ENCODE measurements at places on chromosomes 1 and 21. TPM values are rescaled to one million over a fixed set of nuclear protein-coding genes. Genes with fewer than 3 reads are reported as not detected.

DNA sequence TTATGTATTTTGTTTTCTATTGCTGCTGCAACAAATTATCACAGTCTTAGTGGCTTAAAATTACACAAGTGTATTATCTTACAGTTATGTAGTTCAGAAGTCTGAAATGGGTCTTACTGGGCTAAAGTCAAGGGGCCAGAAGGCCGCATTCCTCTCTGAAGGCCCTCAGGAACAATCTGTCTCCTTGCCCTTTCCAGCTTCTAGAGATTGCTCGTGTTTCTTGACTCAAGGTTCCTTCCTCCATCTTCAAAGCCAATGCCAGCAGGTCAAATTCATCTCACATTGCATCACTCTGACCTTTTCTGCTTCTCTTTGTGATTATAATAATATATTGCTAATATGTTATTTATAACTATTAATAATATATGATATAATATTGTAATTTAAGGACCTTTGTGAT is 97.1 kb downstream of the DIRAS3 start:
- H3K27me3 ChIP-seq, result no peaks in the 10 kb centered on the region
- DNase-seq, result peak; percentile 13
- H3K4me3 ChIP-seq, result no peak overlapping the region
- H3K4me1 ChIP-seq, result no peaks in the 10 kb centered on the region
- no peaks in the 10 kb centered on the region for H3K36me3 ChIP-seq

DNA sequence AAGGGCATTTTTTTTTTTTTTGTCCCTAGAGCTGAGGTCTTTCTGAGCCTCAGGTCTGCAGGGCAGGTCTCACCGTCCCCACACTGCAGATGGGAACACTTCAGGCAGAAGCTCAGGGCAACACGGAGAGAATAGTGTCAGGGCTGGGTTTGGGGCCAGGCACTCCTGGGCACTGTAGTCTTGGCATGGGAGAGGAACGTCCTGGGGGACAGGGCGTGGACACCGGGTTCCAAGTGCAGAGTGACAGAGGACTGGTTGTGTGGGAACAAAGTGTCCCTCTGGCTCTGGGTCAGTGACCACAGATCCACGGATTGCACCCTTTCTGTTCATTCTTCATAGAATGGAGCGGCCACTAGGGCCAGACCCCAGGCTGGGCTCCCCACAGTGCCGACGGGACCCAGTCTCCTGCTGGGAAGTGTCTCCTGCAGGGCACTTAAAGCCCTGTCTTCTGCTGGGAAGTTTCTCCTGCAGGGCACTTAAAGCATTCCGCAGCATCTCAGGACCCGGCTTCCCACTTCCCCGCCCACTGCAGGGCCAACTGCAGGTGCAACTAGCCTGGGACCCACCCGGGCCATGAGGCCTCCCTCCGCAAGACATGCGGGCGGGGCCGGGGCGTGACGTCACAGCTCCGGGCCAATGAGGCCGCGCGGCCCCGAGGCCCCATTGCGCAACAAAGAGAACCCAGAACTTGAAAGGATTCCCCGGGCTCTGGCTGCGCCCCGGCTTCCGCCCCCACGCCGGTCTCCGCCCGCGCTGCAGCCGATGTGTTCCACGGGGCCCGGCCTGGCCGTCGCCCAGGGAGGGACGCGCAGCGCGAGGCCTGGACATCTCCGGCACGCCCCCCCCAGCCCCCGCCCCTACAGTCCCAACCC is 1.2 kb downstream of the GPR153 start:
- H3K27me3 ChIP-seq, result no peaks in the 10 kb centered on the region
- peak overlapping the region; percentile 65 for H3K4me3 ChIP-seq
- H3K36me3 ChIP-seq, result no peaks in the 10 kb centered on the region
- H3K27ac ChIP-seq, result no peak overlapping the region
- peak; percentile 82 for DNase-seq

GRCh38 chr1:1763657-1764621 is 14.3 kb downstream of the NADK start:
- no peaks in the 10 kb centered on the region for H3K27me3 ChIP-seq
- no peak overlapping the region for H3K4me3 ChIP-seq
- peak overlapping the region; percentile 58 for H3K27ac ChIP-seq
- H3K4me1 ChIP-seq, result peaks cover 32% of the 10 kb centered on the region

The TMEM200B gene
- total RNA-seq, result 3.1 TPM

DNA sequence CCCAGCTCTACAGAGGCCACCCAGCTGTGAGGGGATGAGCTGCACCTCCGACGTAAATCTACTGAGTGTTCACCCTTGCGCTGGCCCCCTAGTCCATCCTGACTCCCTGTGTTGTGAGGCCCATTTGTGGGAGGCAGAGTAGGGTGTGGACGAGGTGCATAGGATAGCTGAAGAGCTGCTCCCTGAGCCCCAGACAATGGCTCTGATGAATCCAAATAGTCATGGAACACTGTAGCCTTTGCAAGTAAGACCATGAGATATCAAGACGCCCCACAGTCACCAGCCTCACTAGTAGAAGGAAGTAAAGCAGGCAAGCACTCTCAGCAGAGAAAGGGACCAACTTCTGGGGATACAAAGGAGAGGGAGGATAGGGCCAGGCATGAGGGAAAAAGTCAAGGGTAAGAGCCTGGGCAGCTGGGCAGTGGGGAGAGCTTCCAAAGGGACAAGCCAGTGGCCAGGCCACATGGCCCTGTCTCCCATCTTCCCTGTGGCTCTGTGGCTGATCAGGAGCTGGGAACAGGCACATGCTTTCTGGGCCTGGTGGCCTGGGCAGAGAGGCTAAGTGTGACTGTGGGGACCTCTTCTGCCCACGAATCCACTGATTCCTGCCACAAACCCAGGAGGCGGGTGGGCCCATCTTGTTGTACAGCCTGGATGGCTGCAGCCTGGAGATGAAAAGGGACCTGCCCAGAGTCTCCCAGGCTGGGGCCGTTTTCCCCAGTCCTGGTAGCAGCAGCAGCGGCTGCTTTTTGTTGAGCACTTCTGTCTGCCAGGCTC is 55.5 kb upstream of the EPS8L3 start:
- no peaks in the 10 kb centered on the region for H3K36me3 ChIP-seq
- no peak overlapping the region for H3K4me3 ChIP-seq
- no peaks in the 10 kb centered on the region for H3K27me3 ChIP-seq
- no peak overlapping the region for H3K27ac ChIP-seq

DNA sequence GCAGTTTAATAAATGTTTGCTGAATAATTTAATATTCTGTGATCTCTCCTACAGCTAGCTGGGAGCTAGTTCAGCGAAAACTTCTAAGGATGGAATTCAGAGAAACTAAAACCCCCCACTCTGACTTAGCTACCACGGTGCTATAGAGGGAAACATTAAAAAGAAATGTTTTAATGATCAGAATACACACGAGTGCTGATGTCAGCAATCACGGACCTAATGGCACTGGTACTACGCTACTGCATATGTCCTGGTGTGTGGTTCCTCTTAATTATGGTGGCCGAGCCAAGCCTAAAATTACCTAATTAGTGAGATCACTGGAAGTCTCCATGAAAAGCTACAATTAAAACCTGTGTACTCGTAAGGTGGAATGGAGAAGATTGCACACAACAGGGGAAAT is 23.9 kb upstream of the LSM10 start:
- H3K36me3 ChIP-seq, result no peaks in the 10 kb centered on the region
- no peaks in the 10 kb centered on the region for H3K27me3 ChIP-seq
- H3K4me1 ChIP-seq, result peaks cover 6% of the 10 kb centered on the region
- no peak overlapping the region for H3K27ac ChIP-seq

DNA sequence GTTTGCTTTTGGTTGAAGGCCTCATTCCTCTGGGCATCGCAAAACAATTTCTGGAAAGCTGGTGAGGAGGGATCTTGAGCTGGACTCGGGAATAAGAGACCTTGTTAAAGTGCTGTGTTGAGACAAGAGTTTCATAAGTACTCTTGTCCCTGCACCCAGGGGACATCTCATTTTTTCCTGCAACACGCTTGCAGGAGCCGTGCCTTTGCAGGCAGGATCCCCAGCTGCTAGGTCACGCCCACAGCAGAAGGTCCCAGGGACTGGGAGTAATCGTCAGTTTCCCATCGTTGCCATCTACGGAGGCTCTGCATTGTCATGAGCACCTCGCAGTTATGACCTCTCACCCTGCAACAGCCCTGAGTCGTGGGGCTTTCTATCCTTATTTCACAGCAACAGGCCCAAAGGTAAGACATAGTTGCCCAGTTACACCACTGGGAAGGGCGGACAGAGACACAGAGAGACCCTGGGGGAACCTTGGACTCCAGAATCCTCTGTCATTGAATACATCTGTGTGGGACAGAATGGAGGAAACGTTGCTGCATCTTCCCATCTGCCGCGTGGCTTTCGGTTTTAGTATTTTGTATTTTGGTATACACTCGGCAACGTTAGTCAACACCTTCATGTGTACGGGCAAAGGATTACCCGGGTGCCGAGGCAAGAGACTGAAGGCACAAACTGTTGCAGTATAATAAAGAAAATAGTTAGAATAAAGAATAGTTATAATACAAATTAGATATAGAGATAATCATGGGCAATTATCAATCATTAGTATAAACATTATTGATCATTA is 60.4 kb upstream of the DMRTB1 start:
- H3K4me3 ChIP-seq, result no peak overlapping the region
- H3K27me3 ChIP-seq, result peaks cover 10% of the 10 kb centered on the region
- no peak overlapping the region for H3K27ac ChIP-seq

DNA sequence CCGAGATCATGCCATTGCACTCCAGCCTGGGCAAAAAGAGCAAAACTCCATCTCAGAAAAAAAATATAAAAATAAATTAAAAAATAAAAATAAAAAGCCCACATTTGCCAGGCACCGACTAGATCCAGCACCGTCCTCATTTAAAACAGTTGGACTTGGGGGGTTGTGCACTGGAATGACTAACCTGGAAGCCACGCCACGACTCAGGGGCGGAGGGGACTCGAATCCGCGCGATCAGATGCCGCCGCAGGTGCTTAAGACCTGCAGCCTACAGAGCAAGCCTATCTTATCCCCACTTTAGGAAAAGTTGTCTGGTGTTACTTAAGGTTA is 38.5 kb downstream of the ZBTB8OS start:
- no peaks in the 10 kb centered on the region for H3K27me3 ChIP-seq
- H3K4me3 ChIP-seq, result peak overlapping the region; percentile 60
- DNase-seq, result no peak
- H3K27ac ChIP-seq, result no peak overlapping the region

DNA sequence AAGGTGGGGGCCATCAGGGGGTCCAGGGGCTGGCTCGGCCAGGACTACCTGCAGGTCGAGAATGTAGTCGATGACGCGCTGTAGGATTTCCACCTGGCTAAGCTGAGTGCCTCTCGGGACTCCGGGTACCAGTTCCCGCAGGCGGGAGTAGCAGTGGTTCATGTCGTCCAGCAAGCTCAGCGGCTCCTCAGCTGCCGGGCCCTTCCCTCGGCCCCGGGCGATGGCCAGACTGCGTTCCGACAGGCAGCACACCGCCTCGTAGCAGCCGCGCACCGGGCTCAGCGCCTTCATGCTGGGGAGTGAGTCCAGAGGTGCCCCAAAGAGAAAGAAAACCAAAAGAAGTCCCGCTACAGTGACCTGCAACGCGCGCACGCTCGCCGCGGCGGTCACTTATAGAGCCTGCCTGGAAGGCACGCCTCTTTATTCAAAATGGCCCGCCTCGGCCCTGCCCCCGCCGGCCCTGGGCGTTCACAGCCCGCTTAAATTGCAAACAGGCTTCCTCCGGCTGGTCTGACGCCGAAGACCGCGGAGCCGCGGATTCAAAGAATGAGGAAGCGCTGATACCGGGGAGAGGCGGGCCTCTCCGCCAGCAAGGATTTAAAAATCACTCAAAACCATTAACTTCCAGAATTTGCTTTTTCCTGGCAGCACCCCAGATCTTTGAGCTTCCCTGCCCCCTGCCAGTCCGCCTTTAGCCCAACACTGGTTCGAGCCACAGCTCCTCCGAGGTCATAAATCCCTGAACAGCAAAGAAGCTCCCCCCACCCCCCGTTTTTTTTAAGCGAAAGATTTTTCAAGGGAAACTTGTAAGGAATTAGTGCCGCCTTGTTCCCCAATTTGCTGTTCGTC is at the start of gene ID3:
TSS of gene ID3 (minus strand) at position 366 of the 849 bp plus-strand sequence. CDS start at position 291, 75 bp downstream.
- peaks cover 57% of the 10 kb centered on the region for H3K4me1 ChIP-seq
- peak within 1 kb of the TSS; percentile 76 for H3K27ac ChIP-seq
- no peaks in the 10 kb centered on the region for H3K27me3 ChIP-seq
- H3K36me3 ChIP-seq, result no peaks in the 10 kb centered on the region
- peak within 1 kb of the TSS; percentile 65 for H3K4me3 ChIP-seq
- peak; percentile 97 for DNase-seq

GRCh38 chr1:169100208-169100607 is 6.3 kb upstream of the ATP1B1 start:
- H3K4me1 ChIP-seq, result no peaks in the 10 kb centered on the region
- no peaks in the 10 kb centered on the region for H3K36me3 ChIP-seq
- H3K4me3 ChIP-seq, result no peak overlapping the region
- DNase-seq, result no peak

DNA sequence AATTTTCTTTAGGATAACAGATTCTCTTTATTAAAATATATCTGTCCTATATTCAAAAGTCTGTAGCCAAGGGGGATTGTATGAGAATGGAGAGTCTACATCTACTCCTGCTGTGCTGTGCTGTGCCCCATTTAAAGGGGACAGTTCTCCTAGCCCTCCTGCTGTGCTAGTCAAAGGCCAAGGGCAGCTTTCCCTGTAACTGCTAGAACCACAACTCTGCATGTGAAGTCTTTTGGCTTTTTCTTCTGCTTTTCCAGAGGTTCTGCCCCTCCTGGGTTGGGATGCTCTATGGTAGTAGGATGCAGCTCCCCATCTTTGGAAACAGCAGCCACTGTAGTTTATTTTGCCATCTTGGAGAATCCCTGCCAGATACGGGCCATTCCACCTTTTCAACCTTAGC is 197.5 kb upstream of the JUN start:
- H3K27ac ChIP-seq, result no peak overlapping the region
- no peaks in the 10 kb centered on the region for H3K27me3 ChIP-seq

The PTBP2 gene
- total RNA-seq, result 26.5 TPM

The FAM163A gene
- 0.34 TPM for total RNA-seq

The CLCNKA gene
- 0.18 TPM for total RNA-seq

- H3K27me3 ChIP-seq, result no peaks in the 10 kb centered on the region
- H3K4me3 ChIP-seq, result no peak overlapping the region
- H3K4me1 ChIP-seq, result peaks cover 4% of the 10 kb centered on the region
- DNase-seq, result no peak
- H3K27ac ChIP-seq, result no peak overlapping the region
- no peaks in the 10 kb centered on the region for H3K36me3 ChIP-seq
These were observed 28.3 kb downstream of the SCP2 start for GRCh38 chr1:52955129-52955970.

DNA sequence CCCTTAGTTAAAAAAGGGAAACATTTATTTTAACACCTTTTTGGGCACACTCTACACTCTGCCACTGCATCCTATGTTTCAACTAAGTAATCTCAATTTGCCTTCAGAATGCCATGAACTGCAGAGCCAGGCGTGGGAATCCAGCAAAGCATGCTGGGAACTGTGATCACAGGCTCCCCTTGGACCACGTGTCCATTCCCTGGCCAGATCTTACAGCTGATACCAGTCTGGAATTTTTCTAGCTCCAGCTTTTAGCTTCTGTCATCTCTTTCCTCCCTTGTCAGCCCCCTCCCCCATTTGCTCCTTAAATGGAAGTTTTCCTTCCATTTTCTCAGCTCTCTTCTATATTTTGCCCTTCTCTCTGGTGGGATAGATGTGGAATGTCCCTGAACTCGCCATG is 29.4 kb downstream of the RCSD1 start:
- H3K27me3 ChIP-seq, result no peaks in the 10 kb centered on the region
- no peak overlapping the region for H3K27ac ChIP-seq
- no peak overlapping the region for H3K4me3 ChIP-seq
- no peak for DNase-seq

The CACHD1 gene
- 38.4 TPM for total RNA-seq
